ENCODE measurements at places on chromosomes 12 and 14.

- no peak for DNase-seq
Measured at GRCh38 chr14:35368139-35368460, 36.4 kb downstream of the NFKBIA start.

DNA sequence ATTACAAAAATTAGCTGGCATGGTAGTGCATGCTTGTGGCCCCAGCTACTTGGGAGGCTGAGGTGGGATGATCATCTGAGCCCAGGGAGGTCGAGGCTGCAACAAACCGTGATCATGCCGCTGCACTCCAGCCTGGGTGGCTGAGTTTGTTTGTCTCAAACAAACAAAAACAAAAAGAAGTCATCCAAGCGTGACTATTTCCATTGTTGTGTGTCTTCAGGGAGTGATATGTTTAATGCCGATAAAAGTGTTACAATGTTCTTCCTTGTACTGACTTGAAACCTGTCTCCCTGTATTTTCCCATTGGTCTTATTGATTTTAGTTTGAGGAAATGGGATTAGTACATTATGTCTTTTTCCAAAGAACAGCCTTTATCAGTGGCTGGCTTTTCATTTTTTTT lies 75.6 kb upstream of the USP44 start:
- DNase-seq = no peak

- no peak for DNase-seq
Measured at GRCh38 chr12:24854017-24854416, 94.9 kb downstream of the BCAT1 start.

DNA sequence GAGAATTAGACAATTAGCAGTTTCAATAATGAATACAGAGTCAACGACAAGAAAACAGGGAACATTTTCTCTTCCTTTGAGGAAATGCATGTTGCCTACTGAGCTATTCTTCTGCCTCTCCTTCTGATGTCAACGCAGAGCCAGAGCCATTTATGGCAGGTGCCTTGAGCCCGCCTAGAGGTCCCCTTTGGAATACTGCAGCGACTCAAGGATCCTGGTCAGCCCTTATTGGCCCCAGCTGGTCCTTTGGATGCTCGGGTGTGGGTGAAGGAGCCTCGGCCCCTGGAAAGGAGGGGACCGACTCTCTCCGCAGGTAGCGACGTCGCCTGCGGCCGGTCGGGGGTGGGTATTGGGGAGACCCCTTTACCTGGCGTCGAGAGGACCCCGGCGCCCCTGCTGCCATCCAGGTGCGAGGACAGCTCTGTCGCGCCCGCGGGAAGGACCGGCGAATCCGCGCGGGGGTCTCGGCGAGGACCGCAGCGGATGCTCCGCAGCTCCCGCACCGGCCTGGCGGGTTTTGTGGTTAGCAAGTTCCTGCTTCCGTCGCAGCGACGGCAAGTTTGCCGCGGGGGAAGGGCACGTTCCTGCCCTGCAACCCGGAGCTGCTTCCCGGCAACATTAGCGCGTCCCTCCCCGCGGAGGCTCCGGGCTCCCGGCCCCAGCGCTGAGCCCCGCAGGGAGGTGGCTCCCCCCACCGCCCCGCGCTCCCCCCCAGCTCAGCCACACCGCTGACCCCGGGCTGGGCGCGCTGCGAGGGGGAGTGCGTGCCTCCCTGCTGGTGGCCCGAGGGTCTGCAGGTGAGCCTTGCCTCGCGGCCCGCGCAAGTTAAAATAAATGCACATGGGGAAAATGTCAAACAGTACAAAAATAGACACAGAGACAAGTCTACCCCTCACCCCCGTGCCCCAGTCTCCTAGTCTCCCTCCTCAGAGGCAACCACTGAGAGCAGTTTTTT lies at the start of gene MANSC1:
Gene MANSC1 (minus strand): TSS at position 532 of the 955 bp plus-strand sequence. CDS start 6,928 bp downstream, outside the sequence.
- peak; percentile 61 for DNase-seq

GRCh38 chr14:61211476-61212255 lies 69.5 kb downstream of the TMEM30B start:
- DNase-seq = no peak

All from MG63 (cell line).